ENCODE measurements at places on chromosomes 2 and 18.

GRCh38 chr18:47417807-47418206 lies 166.3 kb upstream of the SKOR2 start:
- DNase-seq = no peak

DNA sequence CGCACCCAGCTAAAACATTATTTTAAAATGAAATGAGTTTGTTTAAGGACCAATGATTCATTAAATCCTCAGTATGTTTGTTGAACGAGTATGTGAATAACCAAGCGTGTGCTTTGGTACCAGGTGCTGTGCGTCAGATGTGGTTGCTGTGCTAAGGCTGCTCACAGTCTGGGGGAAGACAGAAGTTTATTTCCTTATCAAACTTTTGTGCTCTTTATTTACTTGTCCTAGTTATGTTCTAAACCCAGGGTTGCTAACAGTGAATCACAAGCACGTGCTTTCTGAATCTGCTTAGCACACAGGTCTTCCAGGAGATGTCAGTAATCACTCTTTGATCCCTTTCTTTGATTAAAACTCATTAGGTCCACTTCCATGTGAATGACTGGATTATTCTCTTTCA lies 37.0 kb downstream of the RAPGEF4 start:
- DNase-seq = peak; percentile 10

- no peak for DNase-seq
Measured at GRCh38 chr2:64052463-64053241, 33.4 kb upstream of the VPS54 start.

DNA sequence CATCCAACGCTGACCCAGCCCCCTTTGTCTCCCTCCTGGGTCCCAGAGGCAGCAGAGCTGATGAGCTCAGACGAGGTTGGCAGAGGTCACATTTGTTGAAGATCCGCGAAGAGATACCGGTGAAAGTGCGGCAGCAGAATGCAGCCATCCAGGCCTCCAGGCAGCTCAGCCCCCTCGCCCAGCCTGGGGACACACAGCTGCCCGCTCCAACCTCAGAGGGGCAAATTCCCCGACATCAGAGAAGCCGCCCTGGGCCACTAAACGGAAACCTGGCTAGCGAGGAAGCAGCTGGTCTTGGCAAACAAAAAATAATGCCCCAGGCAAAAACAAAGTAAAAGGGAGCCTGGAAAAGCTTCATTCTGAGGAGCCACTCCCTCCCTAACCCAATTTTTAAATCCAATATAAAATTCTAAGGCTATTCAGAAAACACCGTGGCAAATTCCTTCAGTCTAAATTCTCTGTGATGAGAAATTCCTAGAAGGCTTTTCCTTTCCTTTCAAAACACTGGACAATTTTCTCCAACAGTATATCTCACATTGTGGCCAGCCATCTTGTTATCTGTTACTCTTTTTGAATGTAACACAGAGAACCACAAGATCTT lies 262.4 kb downstream of the SS18 start:
- no peak for DNase-seq

GRCh38 chr2:104752504-104752903 lies 101.4 kb upstream of the POU3F3 start:
- DNase-seq = no peak

GRCh38 chr2:216862628-216863398 lies 2.9 kb upstream of the TNP1 start:
- DNase-seq = no peak

GRCh38 chr2:145065342-145065741 lies 545.4 kb upstream of the ZEB2 start:
- no peak for DNase-seq

- DNase-seq = no peak
Measured at GRCh38 chr18:48023334-48024008, 93.0 kb upstream of the SMAD2 start.

- DNase-seq = no peak
Measured at GRCh38 chr2:65553504-65554074, 121.2 kb upstream of the SPRED2 start.

GRCh38 chr2:81250270-81250669 lies 945.7 kb upstream of the LRRTM1 start:
- peak; percentile 29 for DNase-seq

DNA sequence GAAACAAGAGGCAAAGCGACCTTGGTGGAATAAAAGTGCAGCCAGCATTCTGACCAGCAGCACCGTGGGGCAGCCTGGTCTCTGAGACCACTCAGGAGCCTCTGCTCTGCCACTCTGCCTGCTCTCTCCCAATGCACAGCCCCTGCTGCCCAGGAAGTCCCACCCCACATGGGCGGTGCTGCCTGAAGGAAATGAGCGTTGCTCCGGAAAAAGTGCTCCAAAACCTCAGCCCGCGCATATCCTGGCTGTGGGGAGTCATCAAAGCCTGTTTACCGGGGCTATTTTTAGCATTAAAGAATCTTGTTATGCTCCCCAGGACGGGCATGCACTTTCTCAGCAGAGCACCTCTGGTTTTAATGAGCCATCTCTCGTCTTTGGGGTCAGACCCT lies 54.5 kb downstream of the EPAS1 start:
- DNase-seq = no peak

- no peak for DNase-seq
Measured at GRCh38 chr2:26177122-26177521, 4.2 kb downstream of the GAREM2 start.

- no peak for DNase-seq
Measured at GRCh38 chr2:26407526-26407925, 5.8 kb downstream of the DRC1 start.

DNA sequence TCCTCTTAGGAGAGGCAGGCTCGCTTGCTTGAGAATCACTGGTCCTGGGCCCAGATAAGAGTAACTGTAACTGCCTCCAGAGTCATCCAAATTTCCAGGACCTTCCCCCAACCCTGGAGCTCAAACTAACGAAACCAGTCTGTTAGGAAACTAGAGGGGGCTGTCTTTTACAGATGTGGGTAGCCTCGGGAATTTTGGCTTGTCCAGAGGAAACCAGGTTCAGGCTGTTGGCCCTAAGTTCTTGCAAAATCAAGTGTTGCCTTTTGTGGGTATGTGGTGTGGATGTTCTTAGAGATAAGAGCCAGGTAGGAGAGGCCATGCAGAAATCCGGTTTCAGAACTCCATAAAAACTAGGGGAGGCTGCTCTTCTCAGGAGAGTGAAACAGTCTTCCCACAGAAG lies 125.0 kb upstream of the DLX2 start:
- DNase-seq = no peak

- no peak for DNase-seq
Measured at GRCh38 chr2:166419616-166419934, 43.8 kb upstream of the SCN9A start.

DNA sequence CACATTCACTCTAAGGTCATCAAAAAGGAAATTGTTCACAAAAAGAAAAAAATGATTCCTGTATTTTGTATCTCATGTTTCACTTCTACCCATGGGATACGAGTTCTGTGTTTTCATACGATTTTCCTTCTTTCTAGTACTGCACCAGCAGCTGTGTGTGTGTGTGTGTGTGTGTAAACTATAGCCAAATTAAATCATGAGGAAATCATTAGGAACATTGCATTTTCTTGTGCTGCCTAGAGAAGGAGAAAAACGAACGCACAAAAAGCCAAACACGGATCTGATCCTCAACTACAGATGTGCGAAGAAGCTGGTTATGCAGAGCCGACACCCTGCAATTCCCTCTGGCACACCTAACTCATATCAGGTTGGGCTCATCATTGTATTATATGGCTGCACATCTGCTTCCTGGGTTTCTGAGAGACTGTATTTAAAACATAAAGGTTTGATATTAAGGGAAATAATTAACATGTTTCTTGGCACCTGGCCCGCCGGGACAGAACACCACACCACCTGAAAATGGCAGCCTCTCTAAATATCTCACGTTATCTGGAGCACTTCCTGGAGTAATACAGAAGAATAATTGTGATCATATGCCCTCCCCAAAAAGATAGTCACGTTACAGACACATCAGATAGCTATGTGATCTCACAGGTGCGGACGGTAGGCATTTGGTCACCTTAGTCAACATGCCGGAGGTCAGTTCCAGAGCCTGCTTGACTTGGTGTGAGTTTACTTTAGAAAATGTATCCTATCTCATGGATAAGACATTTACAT lies 586.3 kb upstream of the SALL3 start:
- no peak for DNase-seq

DNA sequence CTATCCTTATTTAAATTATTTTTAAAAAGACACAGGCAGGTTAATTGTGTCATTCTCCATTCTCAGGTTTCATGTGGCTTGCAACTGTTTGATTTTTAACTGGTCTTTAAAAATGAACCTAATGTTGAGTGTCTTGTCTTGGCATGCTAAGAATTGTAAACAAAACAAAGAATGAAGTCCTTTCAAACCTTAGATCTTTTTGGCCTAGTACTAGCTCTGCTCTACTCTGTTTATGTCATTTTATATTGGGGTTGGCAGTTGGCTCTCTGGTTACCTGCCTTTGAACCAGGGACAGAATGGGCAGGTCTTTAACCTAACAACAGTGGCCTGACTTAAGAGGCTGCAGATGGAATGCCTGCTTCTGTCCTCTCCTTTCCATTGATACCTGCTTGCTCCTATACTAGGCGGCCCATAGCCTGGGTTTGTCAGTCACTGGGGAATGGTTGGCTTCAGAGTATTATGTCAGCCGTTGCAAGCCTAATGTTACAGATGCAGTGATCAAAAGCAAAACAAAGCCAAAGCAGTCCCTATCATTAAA lies 85.5 kb downstream of the MTA3 start:
- no peak for DNase-seq

DNA sequence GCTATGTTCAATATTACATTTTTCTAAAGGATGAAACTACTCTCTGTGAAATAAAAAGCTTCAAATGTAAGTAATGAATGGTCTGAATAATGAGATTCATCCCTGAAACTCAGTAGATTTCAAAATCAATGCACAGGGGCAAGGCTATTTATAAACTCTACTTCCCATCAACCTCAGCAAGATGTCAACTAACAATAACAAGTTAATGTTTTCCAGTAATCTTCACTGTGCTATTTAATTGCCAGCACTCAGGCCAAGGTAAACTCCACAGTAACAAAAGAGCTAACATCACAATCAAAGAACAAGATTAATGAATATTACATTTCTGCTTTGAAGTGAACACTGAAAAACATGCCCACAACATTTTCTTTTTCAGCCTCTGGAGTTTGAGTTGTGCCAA lies 144.3 kb upstream of the ZFP36L2 start:
- DNase-seq = peak; percentile 80

GRCh38 chr2:136323935-136324334 lies 206.0 kb upstream of the CXCR4 start:
- DNase-seq = no peak

DNA sequence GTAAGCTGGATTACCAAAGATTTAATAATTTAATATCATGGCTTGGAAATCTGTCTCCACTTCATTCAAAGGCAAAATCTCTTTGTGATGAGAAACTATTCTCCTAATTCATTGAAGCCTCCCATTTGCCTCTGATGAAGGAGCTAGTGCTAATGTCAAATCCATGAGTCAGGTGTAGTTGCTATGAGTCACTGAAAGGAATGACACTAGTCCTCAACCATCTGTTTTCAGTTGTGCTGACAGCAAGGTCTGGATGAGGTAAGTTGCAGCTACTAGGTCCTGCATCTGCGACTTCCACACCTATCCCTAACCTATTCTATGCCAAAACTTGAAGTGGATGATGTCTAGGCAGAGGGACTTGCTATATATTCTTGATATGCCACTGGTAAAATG lies 324.0 kb upstream of the UBE2E3 start:
- peak; percentile 88 for DNase-seq

- no peak for DNase-seq
Measured at GRCh38 chr2:207970147-207970825, 55.0 kb downstream of the PLEKHM3 start.

DNA sequence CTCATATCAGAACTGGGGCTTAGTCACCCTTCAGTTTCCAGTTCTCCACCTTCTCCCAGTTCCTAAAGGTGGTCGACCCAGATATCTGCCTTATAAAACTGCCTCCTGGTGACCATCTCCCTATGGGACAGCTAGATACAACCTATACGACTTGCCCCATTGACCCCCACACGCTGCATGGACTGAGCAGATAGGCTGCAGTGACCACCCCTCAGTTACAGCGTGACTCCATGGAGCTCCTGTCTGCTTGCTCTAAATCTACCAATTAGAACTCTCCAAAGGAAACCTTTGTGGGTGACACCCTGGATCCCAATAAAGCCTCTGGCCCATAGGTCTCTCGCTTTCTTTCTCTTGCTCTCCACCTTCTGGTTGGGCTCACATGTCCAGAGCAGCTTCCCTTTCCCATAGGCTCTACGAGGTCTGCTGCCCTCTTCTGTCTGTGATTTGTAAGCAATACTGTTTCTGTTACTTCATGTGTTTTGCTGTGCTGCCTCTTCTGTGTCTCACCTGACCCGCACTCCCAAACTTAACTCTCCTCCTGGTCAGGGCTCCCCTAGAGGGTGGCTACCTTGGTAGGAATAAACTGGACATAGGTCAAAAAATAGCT lies 971.3 kb upstream of the FAM98A start:
- no peak for DNase-seq

DNA sequence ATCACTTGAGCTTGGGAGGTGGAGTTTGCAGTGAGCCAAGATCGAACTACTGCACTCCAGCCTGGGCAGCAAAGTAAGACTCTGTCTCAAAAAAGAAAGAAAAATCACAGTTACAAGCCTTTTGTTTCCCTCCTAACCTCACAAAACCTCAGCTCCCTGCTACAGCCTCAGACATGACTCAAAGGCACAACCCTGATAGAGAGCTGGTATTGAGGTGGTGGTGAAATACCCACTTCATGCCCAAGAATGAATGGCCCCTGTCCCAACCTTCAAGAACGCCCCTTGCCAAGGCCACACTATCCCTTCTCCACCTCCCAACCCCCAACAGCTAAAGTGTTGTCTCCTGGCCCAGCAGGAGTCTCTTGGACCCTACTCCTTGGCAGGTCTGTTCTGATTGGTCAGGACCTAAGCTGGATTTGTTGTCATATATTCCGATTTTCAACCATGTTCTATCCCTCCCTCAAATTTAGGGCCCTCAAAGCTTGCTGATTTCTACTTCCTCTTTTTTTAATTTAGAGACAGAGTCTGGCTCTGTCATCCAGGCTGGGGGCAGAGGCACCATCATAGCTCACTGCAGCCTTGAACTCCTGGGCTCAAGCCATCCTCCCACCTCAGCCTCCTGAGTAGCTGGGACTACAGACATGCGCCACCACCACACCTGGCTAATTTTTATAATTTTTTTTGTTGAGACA lies 61.9 kb upstream of the BZW1 start:
- DNase-seq = no peak

DNA sequence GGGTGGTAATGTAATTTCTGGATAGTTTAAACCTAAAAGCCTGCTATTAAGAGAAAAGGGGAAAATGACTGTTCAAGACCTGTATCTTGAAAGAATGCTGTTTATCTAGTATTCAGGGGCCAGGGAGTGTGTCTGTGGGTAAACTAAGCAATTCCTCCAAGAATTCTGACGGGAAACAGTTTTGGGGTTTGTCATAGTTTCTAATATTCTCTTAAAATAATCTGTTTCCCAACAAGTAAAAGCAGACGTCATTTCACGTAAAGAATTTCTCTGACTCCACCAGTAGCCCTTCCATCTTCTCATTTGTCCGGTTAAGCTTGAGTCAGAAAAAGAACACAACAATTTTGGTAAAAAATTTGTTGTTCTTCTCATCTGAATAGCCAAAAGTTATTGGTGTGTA lies 232.1 kb upstream of the EPAS1 start:
- no peak for DNase-seq

- DNase-seq = no peak
Measured at GRCh38 chr18:44514106-44514505, 166.6 kb upstream of the SETBP1 start.
